ENCODE measurements at places on chromosomes 2 and 18.

GRCh38 chr18:13616525-13617035, 109.8 kb downstream of the FAM210A start:
- no peak for DNase-seq

GRCh38 chr2:39975476-39976020, 196.5 kb upstream of the THUMPD2 start:
- no peak for DNase-seq

DNA sequence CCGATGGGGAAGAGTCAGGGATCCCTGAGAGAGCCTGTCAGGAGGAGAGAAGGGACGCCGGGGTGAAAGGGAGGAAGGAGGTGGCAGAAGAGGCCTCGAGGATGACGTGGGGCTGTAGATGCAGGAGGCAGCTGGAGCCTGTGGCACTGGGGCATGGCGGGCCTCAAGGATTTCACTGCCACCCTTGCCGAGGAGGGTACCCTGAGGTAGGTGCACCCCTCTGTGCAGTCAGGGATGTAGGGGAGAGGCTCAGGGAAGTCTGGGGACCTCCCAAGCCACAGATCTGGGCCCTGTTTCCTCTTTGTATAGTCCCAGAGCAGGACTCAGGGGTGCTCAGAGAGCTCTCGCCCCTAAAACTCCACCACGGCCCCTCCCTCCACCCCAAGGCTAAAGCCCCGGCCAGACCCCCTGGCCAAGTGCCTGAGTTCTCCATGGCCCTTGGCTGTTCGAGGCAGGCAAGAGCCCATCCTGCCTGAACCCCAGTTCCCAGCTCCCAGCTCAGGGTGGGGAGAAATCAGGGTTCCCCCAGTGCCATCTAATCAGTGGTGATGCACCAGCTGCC, 39.0 kb upstream of the HDAC4 start:
- DNase-seq = no peak

DNA sequence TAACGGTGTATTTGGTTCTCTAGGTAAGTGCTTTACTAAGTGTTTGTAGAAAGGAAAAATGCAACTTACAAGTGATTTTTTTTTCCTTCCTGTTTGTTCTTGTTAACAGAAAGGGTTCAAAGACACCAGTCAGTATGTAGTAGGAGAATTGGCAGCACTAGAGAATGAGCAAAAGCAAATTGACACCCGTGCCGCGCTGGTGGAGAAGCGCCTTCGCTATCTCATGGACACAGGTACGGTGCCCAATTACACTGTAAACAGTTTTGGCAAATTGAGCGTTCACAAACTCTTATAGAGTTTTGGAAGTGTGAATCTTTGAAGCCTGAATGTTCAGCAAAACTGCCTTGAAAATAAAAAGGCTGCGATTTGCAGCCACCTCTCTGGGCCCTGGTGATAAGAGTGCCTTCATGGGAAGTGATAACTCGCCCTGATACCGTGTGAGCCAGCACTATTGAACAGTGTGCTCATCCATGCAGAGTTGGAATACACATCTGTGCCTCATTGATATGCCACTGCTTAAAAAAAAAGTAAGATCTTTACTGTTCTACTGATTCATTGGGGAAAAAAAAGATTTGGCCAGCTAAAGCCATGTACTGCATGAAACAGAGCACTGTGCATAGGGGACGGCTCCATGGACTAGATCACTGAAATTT, 54.0 kb upstream of the OTX1 start:
- DNase-seq = no peak

- no peak for DNase-seq
Measured at GRCh38 chr2:54492335-54492734, 36.2 kb downstream of the SPTBN1 start.

DNA sequence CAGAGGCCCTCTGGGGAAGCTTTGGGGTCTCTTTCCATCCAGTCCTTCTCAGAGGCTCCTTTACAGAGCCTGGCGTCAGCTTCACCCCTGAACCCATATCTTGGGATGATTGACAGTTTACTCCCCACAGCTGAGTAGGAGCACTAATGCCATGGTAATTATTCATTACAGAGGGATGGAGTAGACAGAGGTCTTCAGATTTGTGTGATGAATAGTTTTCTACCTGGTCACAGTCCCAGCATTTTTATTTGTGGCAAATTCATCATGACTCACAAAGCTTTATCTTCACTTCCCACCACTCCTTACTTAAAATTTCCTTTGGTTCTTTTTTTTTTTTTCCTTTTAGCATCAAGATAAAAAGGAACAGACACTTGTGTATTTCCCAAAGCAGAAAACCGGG, 104.2 kb downstream of the CCDC85A start:
- DNase-seq = no peak

GRCh38 chr18:36993068-36993467, 164.1 kb downstream of the KIAA1328 start:
- no peak for DNase-seq

DNA sequence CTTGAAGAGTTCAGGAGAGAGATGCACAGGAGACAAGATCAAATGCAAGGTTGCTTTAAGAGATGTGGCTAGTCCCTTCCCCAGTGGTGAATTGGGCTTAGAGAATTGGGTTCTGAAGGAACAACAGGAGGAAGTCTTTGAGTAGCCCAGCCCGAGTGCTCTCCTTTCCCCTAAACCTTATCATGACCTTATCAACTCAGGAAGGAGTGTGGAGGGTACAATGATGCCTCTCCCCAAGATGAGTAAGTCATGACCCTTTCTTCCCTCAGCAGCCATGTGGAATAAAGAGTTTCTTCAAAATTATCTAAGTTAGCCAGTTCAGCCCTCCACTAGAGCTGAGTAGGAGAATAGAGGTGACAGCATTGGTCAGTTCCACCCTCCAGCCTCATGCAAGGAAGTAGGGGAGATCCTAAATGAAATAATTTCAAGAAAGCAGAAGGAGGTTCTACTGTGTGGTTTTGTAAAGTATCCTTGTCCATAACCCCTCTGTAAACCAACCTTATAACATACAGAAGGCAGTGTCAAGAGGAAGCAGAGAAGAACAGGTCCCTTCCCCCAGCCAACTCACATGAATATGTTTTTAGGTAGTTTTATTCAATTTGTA, 88.4 kb downstream of the ARHGAP15 start:
- DNase-seq = no peak

Measured in activated CD4-positive, alpha-beta T cell treated with anti-CD3 and anti-CD28 coated beads, Interleukin-2, amount 50 U/mL, for 1 hour (primary cell).